ENCODE measurements at places on chromosomes 2 and 18.

- DNase-seq, result no peak
These were observed 250.7 kb downstream of the IKZF2 start for GRCh38 chr2:212900715-212901114.

- DNase-seq, result no peak
These were observed 156.3 kb upstream of the CCDC68 start for GRCh38 chr18:55115606-55116005.

DNA sequence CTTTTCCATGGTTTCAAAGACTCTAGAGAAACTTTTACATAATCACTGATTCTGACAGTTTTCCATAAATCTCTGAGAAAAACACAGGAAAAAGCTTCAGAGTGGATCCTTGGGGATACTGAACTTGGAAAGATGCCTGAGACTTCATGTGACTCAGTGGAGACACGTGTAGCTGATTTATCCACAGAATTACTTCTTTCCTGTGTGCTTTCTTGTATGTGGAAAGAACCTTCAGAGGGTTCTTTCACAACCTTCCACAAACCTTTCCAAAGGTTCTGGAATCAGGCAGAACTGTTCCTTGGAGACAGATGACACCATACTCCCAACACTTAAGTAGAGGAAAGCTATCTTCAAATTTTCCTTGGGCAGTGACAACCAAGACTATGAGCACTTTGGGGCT is 207.2 kb downstream of the RND3 start:
- no peak for DNase-seq

DNA sequence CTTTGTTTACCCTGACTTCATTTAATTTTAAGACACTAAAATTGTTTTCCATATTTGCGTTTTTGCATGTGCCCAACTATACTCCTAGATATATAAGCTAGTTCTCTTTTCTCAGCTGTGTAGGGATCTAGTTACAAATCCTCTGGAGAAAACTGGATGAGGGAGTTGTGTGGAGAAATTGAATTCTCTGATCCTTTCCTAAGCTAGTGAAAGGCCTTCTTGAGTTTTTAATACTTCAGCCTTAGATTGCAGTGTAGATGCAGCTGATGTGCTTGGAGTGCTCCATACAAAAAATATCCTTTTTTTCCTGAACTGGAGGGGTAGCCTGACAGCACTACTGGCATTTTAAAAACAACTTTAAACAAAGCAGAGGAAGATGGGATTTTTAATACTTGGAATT is 8.6 kb upstream of the MTX2 start:
- no peak for DNase-seq

- DNase-seq, result peak; percentile 30
These were observed 326.3 kb upstream of the MC4R start for GRCh38 chr18:60698901-60699300.

DNA sequence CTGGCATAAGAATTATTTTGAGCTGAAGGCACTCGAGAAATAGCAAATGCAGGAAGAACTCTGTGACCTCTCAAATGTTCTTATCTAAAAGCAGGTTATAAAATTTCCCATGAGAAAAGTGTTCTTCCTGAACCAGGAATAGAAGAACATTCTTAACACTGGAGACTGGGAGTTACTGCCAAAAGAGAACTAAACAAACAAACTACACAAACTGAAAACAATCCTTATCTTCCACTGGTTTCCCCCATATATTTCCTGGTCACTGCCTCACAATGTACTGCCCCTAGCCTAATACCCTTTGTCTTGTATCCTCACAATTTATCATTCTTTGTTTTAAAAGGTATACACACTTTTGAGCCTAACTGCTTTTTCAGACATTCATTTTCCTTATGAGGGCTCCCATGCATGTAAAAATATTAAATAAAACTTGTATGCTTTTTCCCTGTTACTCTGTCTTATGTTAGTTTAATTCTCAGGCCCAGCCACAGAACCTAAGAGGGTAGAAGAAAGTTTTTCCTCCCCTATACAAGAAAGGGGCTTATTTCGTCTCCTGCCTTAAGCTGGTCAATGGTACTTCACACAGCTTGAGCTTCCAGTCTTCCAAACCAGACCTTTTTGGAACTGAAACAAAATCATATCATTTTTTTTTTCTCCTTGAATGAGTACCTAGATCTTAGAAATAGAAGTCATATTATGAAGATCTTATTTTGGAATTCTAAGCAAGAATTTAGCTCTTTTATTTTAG is 110.6 kb downstream of the MSTN start:
- DNase-seq, result no peak

DNA sequence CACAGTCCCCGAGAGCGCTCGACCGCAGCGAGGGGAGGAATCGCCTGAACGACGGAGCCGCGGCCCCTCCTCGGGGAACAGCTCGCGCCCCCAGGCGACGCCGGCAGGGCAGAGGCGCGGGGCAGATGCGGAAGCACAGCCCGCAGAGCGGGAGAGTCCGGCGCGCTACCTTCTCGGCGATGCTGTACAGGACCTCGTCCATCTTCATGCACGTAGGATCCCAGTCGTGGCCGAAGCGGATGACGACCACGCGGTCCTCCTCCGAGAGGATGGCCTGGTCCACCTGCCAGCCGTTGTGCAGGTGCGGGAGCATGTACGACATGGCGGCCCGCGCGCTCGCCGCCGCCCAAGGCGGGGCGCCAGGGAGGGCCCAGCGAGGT is 302 bp downstream of the TXNL4A start:
- DNase-seq, result peak; percentile 30

- no peak for DNase-seq
These were observed 24.8 kb upstream of the TFCP2L1 start for GRCh38 chr2:121309801-121310200.

DNA sequence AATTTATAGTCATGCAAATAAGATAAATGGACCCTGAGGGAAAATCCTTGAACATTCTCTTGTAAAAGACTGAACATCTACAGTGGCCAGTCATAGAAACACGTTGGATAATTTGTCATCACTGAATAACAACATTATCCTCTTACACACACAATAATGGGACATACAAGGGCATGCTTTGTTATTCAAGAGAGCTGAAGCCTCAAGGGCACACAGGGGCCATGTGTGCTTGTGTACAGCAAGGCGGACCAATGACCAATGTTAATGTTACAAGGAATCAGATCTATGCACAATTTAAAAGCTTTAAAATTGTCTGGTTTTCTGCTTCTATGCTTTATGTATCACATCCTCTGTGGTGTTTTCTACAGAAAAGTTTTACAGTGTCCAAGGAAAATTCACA is 23.7 kb downstream of the COL6A3 start:
- DNase-seq, result no peak

- DNase-seq, result no peak
These were observed 13.0 kb downstream of the VIL1 start for GRCh38 chr2:218431878-218432277.
